ENCODE measurements at places on chromosomes 3 and 15.

DNA sequence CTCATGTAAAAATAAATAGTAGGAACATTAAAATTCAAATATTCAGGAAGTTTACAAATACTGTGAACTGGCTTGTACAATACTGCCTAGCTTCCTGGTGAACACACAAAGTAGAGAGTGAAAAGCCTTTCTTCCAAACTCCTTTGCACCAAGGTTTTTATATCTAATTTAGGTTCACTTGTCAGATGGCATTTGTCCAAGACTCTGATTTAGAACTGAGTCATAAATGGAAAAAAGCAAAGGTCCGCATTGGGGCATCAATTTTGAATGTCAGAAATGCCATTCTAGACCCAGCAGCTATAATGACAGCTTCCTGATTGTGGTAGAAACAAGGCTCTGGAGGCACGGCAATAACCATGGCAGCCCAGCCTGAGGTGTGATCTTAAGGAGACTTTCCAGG, 160.7 kb downstream of the PDE8A start:
- no peak overlapping the region for H3K27ac ChIP-seq
- H3K4me1 ChIP-seq = peaks cover 7% of the 10 kb centered on the region
- H3K27me3 ChIP-seq = no peaks in the 10 kb centered on the region
- DNase-seq = no peak
- H3K36me3 ChIP-seq = peaks cover 15% of the 10 kb centered on the region

DNA sequence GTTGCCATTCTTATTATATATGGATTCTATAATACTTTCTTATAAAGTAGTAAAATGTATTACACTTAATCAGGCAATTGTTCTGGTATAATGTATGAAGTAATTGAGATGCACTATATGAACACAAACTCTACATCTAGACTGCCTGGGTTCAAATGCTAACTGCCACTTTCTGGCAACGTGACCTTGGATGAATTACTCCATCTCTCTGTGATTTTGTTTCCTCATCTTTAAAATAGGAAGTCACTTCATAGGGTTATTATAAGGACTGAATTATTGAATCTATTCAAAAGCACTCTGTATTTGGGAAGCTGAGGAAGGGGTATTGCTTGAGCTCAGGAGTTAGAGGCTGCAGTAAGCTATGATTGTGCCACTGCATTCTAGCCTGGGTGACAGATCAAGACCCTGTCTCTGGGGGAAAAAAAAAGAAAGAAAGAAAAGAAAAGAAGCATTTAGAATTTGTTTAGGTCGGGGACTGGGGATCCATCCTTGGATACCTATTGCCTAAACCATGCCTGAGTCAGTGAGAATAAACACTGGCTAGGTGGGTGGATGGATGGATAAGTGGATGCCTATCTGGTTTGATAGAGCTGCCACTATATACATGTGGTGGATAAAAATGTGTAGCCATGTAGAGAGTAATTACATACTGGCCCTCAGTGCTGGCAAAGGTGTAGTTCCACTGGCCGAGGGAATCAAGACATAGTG, 2.5 kb downstream of the TM4SF1 start:
- H3K36me3 ChIP-seq = peaks cover 3% of the 10 kb centered on the region
- H3K27me3 ChIP-seq = no peaks in the 10 kb centered on the region
- H3K4me3 ChIP-seq = peak overlapping the region; percentile 71
- DNase-seq = no peak
- peak overlapping the region; percentile 70 for H3K27ac ChIP-seq

DNA sequence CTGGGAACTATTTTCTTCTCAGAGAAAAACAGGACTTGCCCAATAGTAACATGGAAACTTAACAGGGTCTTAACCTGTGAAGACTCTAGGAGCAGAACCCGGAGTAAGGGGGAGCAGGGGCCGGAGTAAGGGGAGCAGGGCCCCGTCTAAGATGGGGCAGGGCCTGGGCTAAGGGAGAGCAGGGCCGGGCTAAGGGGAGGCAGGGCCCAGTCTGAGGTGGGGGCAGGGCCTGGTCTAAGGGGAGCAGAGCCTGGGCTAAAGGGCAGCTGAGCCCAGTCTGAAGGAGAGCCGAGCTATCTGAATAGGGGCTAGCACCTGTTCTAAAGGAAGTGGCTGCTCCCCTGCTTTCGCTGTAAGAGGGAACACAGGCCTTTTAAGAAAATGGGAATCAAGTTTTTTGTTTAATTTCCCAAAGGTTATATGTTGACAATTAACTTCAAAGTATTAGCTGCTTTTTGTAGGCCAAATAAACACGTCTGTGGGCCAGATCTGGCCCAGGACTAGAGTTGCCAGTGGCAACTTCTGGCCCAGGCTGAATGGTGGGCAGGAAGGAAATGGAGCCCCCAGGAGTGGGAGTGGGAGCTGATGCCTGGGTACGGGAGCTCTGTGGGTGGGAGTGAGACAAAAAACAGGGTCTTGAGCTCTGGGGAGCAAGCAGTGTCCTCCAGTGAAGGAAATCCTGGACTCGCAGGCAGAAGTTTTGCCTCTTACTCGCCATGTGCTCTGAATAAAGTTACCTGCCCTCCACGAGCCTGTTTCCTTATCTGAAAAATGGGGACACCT, 32.5 kb downstream of the CSPG4 start:
- H3K27me3 ChIP-seq = no peaks in the 10 kb centered on the region
- peak overlapping the region; percentile 53 for H3K27ac ChIP-seq
- peaks cover 12% of the 10 kb centered on the region for H3K4me1 ChIP-seq
- no peak for DNase-seq

- no peaks in the 10 kb centered on the region for H3K36me3 ChIP-seq
- no peak overlapping the region for H3K4me3 ChIP-seq
- H3K4me1 ChIP-seq = no peaks in the 10 kb centered on the region
- H3K27ac ChIP-seq = no peak overlapping the region
- H3K27me3 ChIP-seq = no peaks in the 10 kb centered on the region
Observed at GRCh38 chr3:132900481-132900880, 137.7 kb upstream of the TMEM108 start.
